Hepatocyte (in vitro differentiated cells): ENCODE measurements at places on chromosomes 6 and 20.

GRCh38 chr6:135600931-135601330, 103.4 kb upstream of the AHI1 start:
- DNase-seq: no peak

DNA sequence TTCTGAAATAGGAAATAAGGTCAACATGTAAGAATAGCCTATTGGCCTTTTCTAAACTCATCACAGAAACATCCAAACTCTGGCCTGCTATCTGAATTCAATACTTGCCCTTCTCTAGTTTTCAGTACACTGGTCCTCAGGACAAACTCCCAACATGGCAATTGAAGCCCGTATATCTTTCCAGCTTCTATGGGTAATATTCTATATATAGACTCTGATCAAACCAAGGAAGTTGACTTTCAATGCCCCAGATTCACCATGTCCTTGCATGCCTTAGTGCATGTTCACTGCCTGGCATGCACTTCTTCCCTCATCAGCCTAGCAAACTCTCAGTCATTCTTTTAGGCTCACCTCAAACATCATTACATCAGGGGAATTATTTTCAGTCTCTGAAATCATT, 73.2 kb downstream of the RSPO3 start:
- no peak for DNase-seq

GRCh38 chr6:65075705-65076230, 631.3 kb downstream of the EYS start:
- no peak for DNase-seq

GRCh38 chr20:56988446-56988845, 278.0 kb downstream of the BMP7 start:
- DNase-seq: no peak

- no peak for DNase-seq
Observed at GRCh38 chr20:38939686-38940085, 13.5 kb downstream of the FAM83D start.

- peak; percentile 36 for DNase-seq
Observed at GRCh38 chr20:23132293-23132929, 46.3 kb upstream of the CD93 start.

GRCh38 chr20:21583486-21584168, 69.8 kb upstream of the NKX2-2 start:
- DNase-seq: no peak

- DNase-seq: no peak
Observed at GRCh38 chr6:100968949-100969348, 87.8 kb upstream of the ASCC3 start.

GRCh38 chr6:105645958-105646357, 243.1 kb upstream of the PREP start:
- no peak for DNase-seq

DNA sequence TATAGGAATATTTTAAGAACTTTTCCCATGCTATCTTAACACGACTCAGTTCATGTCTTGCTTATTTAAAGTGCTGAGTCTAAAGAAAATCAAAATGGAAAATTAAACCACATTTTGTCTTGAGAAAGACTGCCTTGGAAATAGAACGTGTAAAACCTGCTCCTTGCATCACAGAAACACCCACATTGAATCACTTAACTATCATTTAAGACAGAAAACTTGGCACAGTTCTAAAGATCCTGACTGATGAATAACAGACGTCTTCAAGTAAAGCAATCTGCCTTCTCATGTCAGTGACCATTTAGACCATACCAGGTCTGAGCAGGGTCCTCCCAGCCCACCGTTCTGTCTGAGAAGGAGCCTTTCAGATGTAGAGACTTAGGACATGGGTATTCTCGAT, 7.4 kb downstream of the PERP start:
- DNase-seq: peak; percentile 34

DNA sequence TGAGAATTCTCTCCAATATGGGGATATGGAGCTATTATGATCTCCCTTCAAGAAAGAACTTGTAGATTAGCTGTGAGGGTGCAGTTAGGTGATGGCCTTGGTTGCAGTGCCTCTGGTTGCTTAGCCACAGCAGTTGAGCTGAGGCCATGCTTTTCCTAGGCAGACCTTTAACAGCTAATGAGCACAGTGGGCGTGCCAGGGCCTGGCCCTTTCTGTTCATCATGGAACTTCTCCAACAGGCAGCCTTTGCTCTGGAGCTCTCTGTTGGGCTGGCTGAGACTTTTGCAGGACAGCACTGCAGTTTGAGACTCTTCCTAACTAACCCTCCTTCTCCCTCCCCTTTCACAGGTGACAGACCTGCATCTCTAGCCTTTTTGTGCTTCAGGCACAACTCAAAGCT, 39.7 kb upstream of the TMEM170B start:
- no peak for DNase-seq

DNA sequence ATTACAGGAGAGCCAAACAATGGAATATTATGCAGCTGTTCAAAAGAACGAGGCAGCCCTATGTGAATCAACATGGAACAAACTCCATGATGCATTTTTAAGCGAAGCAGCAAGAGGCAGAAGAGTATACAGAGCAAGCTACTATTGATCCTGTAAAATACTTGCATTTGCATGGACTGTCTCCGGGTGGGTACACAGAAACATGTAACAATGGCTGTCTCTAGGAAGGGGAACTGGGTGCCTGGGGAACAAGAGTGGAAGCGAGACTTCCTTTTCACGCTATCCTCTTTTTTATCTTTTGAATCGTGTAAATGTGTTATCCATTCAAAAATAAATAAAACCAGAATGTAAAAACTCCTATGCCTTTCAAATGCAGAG, 93.3 kb upstream of the SIRPA start:
- no peak for DNase-seq
